ENCODE measurements at places on chromosomes 1 and 21.

DNA sequence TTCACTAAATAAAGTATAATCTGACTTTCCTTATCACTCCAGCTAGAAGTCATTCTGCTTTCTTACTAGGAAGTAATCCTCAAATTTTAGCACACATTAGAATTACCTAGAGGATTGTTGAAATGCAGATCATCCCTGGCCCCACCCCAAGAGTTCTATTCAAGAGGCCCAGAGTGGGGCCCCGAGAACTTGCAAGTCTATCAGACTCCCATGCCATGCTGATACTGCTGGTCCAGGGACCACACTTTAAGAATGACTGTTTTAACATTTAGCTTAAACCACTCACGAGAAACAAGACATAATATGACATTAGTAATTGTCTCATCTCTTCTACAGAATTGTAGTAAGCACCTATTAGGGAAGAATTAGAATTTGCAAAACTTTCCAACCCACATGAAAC is 7.7 kb upstream of the SYNJ1 start:
- DNase-seq: no peak

DNA sequence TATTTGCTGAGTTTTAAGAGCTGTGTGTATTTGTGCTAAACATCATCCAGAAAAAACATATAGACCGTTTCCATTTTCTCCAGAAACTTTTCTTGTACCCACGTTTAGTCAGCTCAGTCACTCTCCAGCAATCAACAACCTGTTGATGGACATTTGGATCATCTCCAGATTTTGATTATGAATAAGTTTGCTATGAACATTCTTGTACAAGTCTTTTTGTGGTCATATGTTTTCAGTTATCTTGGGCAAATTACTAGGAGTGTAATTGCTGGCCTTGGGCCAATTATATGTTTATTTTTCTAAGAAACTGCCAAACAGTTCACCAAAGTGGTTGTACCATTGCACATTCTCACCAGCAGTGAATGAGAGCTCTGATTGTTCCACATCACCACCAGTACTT is 221.8 kb downstream of the CENPF start:
- DNase-seq: peak; percentile 12

DNA sequence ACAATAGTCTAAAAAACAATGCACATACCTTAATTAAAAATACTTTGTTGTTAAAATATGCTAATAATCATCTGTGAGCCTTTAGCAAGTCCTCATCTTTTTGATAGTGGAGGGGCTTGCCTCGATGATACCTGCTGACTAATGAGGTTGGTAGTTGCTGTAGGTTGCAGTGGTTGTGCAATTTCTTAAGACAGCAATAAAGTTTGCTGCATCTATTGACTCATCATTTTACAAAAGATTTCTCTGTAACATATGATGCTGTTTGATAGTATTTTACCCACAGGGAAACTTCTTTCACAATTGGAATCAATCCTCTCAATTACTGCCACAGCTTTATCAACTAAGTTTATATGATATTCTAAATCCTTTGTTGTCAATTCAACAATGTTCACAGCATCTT is 7.6 kb downstream of the C1orf87 start:
- DNase-seq: no peak

GRCh38 chr1:176416777-176417176 is 46.2 kb upstream of the PAPPA2 start:
- no peak for DNase-seq

GRCh38 chr1:88060750-88061491 is 623.2 kb upstream of the PKN2 start:
- DNase-seq: peak; percentile 13
